ENCODE measurements at places on chromosomes 7 and 10. TPM values are rescaled to one million over a fixed set of nuclear protein-coding genes. Genes with fewer than 3 reads are reported as not detected.

DNA sequence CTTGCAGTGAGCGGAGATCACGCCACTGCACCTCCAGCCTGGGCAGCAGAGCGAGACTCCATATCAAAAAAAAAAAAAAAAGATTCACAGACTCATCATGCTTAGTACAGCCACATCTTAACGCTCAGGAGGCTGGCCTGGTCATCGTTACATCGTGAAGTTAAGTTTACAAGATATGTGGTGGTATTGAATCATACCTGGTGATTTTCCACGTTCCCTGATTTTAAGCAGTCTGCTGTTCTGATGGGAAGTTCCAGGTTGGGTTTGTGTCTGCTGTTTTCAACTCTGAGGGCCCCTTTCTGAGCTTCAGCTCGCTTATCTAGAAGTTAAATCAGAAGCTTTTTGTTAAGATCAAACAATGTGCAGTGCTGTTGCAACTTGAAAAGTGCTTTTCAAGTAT lies 6.9 kb downstream of the PPP2R2D start:
- no peak overlapping the region for H3K4me3 ChIP-seq
- peaks cover 16% of the 10 kb centered on the region for H3K36me3 ChIP-seq
- no peaks in the 10 kb centered on the region for H3K27me3 ChIP-seq
- H3K4me1 ChIP-seq = peaks cover 5% of the 10 kb centered on the region

The ACHE gene
- total RNA-seq = under 0.01 TPM

GRCh38 chr7:140621401-140622021 lies 19.1 kb downstream of the DENND2A start:
- no peak for DNase-seq
- H3K4me3 ChIP-seq = no peak overlapping the region
- no peaks in the 10 kb centered on the region for H3K36me3 ChIP-seq
- H3K27ac ChIP-seq = no peak overlapping the region

GRCh38 chr10:77173615-77174461 lies 463.8 kb downstream of the KCNMA1 start:
- H3K27me3 ChIP-seq = no peaks in the 10 kb centered on the region
- H3K4me3 ChIP-seq = no peak overlapping the region
- H3K4me1 ChIP-seq = no peaks in the 10 kb centered on the region
- no peaks in the 10 kb centered on the region for H3K36me3 ChIP-seq
- DNase-seq = peak; percentile 86

The ZDHHC16 gene
- total RNA-seq = 45.1 TPM

The SLC4A2 gene
- total RNA-seq = 61.5 TPM

The TLX1 gene
- not detected for total RNA-seq

The HYCC1 gene
- total RNA-seq = 121 TPM

The TMEM243 gene
- 31.2 TPM for total RNA-seq

- H3K27ac ChIP-seq = peak overlapping the region; percentile 80
- peak; percentile 98 for DNase-seq
- peaks cover 15% of the 10 kb centered on the region for H3K4me1 ChIP-seq
- no peaks in the 10 kb centered on the region for H3K27me3 ChIP-seq
Observed at GRCh38 chr7:2019711-2020511, 212.8 kb downstream of the MAD1L1 start.

- H3K27ac ChIP-seq = no peak overlapping the region
- H3K27me3 ChIP-seq = no peaks in the 10 kb centered on the region
- no peak overlapping the region for H3K4me3 ChIP-seq
- H3K4me1 ChIP-seq = no peaks in the 10 kb centered on the region
Observed at GRCh38 chr10:64444564-64444963, 923.4 kb downstream of the REEP3 start.

GRCh38 chr7:51950813-51951212 lies 634.2 kb upstream of the COBL start:
- H3K27ac ChIP-seq = no peak overlapping the region
- H3K36me3 ChIP-seq = no peaks in the 10 kb centered on the region
- DNase-seq = no peak
- no peak overlapping the region for H3K4me3 ChIP-seq

DNA sequence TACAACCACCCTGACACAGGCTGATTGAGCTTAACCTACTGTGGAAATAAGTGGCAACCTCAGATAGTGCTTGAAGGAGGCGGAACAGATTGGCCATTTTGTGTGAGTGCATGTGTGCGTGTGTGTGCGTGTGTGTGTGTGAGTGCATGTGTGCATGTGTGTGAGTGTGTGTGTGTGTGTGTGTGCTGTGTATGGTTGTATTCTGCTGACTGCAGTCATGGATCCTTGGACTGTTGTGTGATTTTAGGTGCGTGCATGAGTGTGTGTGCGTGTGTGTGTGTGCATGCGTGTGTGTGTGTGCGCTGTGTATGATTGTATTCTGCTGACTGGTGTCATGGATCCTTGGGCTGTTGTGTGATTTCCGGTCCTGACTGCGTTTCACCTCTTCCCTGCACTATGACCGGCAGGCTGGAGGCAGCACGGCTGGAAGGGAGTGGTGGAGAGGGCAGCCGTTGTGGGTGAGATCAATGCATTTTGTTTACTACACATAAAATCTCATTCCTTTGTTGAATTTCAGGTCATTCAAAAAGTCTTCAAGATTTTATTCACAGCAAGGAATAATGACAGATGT lies 6.3 kb downstream of the IQCE start:
- H3K36me3 ChIP-seq = peaks cover 5% of the 10 kb centered on the region
- peak; percentile 44 for DNase-seq
- H3K27ac ChIP-seq = no peak overlapping the region
- H3K4me1 ChIP-seq = peaks cover under 1% of the 10 kb centered on the region
- H3K27me3 ChIP-seq = no peaks in the 10 kb centered on the region

The COBL gene
- total RNA-seq = under 0.01 TPM

The PTN gene
- 33.3 TPM for total RNA-seq

DNA sequence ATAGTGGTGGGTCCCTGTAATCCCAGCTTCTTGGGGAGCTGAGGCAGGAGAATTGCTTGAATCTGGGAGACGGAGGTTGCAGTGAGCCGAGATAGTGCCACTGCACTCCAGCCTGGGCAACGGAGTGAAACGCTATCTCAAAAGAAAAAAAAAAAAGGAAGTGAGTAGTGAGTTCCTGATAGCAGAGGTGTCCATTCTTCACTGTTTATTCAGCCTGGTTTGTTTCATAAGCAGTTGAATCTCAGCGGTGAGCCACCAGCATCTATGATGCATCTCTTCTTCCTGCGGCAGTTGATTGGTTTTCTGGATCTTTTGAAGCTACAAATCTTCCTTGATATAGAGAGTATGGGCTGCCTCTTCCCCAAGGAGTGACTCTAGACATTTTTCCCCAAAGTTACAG lies 316.1 kb upstream of the MTPN start:
- H3K4me1 ChIP-seq = no peaks in the 10 kb centered on the region
- no peak for DNase-seq
- H3K4me3 ChIP-seq = no peak overlapping the region
- H3K27ac ChIP-seq = no peak overlapping the region

The LRRC61 gene
- total RNA-seq = 1.8 TPM

The FGF8 gene
- total RNA-seq = not detected

The CEP55 gene
- total RNA-seq = 4.7 TPM

The ASZ1 gene
- total RNA-seq = not detected

DNA sequence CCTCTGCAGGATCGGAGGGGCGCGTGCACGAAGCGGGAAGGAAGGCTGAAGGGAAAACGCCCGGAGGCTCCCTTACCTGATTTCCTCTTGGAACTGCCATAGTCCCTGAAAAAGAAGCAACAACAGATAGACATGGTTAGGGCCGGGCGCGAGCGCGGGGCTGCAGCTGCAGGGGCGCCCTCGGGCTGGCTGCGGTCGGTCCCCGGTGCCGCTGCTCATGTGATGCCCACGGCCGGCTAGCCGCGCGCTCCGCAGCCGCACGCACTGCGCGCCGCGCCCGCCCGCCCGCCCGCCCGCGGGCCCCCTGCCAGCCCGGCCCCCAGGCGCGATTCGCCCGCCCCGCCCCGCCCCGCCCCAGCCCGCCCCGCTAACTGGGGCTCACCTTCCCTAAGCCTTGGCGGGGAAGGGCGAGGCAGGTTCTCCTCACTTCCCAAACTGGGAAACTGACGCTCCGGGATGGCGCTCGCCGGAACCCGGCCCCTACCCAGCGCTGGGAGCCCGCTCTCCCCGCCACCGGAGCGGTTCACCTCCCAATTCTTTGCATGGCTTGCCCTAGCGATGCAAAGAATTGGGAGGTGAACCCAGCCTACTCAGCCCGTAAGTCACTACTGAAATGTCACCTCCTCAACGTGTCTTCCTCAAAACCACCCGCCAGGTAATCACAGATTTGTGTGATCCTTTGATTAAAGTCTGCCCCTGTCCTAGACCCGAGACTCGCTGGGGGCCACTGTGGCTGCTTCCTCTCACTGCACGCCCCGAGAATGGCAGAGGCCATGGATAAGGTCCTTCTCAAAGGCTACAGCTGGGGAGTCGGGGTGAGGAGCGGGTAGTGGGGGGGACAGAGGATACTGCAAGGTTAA lies 162.2 kb downstream of the SH3PXD2A start:
- H3K27ac ChIP-seq = no peak overlapping the region
- DNase-seq = peak; percentile 97
- H3K4me3 ChIP-seq = peak overlapping the region; percentile 59
- no peaks in the 10 kb centered on the region for H3K27me3 ChIP-seq

The EVX1 gene
- not detected for total RNA-seq

The TLL2 gene
- total RNA-seq = 0.36 TPM

DNA sequence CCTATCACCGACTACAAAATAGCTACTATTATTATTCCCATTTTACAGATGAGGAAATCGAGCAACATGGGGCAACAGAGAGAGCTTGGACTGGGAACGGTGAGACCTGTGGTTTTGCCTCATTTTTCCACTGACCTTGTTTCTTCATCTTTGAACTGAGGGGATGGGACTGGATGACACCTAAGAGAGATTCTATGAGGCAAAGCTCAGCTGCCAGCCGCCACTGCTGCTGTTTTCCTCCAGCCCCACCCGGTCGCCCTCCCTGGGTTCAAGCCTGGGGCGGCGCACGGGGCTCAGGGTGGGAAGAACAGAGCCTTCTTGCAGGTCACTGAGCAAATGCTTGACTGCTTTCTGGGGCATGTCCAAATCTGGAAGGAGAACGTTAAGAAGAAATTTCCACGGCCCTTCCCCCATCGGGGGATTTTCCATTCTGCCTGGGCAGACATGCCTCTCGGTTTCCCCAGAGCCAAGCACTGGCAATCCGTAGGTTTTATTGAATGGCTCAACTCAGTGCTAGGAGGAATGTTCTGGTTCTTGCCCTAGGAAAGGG lies 12.3 kb downstream of the DDIT4 start:
- H3K36me3 ChIP-seq = no peaks in the 10 kb centered on the region
- no peak overlapping the region for H3K4me3 ChIP-seq
- H3K27me3 ChIP-seq = no peaks in the 10 kb centered on the region
- no peak for DNase-seq
- H3K4me1 ChIP-seq = no peaks in the 10 kb centered on the region
- H3K27ac ChIP-seq = no peak overlapping the region

DNA sequence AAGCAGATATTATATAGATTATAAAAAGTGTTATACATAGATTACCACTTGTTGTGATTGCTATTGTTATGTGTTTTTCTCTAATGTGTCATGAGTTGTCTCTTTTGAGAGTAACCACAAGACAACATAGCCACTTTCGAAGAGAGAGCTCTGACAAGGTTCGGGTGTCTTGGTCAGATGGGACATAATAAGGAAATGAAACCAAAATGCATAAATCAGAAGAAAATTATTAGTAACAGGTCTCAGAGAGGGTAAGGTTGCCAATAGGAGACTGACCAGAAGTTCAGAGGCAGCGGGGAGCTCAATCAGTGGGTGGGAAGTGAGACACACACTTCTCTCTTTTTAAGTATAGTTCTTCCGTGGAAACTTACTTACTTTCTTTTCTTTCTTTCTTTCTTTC lies 639.2 kb upstream of the POT1 start:
- DNase-seq = no peak
- H3K27ac ChIP-seq = no peak overlapping the region
- no peaks in the 10 kb centered on the region for H3K36me3 ChIP-seq
- H3K4me3 ChIP-seq = no peak overlapping the region

The INTS1 gene
- 66.2 TPM for total RNA-seq

The PLEKHS1 gene
- not detected for total RNA-seq

DNA sequence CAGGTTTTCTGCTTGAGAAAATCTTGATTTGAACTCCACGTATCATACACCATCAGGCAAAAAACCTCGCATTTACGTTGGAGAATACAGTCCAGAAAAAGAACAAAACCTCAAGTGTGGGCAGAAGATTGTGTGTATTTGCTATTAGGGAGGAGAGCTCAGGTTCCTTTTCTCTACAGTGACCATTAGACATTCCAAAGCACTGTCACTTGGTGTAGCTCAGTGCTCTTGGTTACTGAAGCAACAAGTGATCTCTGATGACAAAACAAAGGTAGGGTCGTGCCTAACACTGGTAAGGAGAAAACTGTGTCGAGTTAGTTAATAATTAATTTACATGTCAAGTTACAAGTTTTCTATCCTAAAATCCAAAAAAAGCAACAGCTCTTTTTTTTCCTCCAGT lies 72.6 kb downstream of the C1GALT1 start:
- DNase-seq = no peak
- no peaks in the 10 kb centered on the region for H3K27me3 ChIP-seq
- no peak overlapping the region for H3K4me3 ChIP-seq
- peaks cover 48% of the 10 kb centered on the region for H3K36me3 ChIP-seq
- H3K4me1 ChIP-seq = no peaks in the 10 kb centered on the region

The SNX10 gene
- 1.2 TPM for total RNA-seq

- peak; percentile 36 for DNase-seq
- no peak overlapping the region for H3K4me3 ChIP-seq
- no peak overlapping the region for H3K27ac ChIP-seq
- H3K4me1 ChIP-seq = no peaks in the 10 kb centered on the region
Observed at GRCh38 chr10:29245476-29245875, 43.4 kb upstream of the LYZL1 start.

- H3K27me3 ChIP-seq = no peaks in the 10 kb centered on the region
- H3K36me3 ChIP-seq = no peaks in the 10 kb centered on the region
- DNase-seq = peak; percentile 96
- peak overlapping the region; percentile 64 for H3K27ac ChIP-seq
- peak overlapping the region; percentile 79 for H3K4me3 ChIP-seq
Observed at GRCh38 chr10:15370212-15370855, 755 bp downstream of the FAM171A1 start.

DNA sequence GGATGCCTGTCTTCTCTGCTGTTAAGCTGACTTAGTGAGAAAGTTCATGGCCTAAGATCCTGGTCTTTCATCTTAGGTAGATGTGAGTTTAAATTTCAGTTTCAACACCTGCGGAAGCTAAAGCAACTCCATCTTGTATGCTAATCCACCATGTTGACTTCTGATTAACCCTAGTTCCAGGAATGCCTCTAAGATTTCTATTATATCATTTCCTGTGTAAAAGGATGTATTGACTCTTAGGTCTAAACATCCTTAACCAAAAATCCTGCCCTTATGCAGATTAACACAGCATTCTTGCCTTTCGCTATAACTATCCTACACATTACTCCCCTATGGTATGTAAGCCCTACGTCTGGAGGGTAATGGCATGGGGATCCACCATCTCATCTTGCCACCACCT lies 94.4 kb upstream of the CCDC6 start:
- no peak overlapping the region for H3K4me3 ChIP-seq
- no peaks in the 10 kb centered on the region for H3K27me3 ChIP-seq
- DNase-seq = no peak
- H3K4me1 ChIP-seq = no peaks in the 10 kb centered on the region
- H3K27ac ChIP-seq = no peak overlapping the region
- no peaks in the 10 kb centered on the region for H3K36me3 ChIP-seq

Measured in osteoblast (primary cell).